T-helper 1 cell (primary cell): ENCODE measurements at places on chromosomes 7 and 10.

DNA sequence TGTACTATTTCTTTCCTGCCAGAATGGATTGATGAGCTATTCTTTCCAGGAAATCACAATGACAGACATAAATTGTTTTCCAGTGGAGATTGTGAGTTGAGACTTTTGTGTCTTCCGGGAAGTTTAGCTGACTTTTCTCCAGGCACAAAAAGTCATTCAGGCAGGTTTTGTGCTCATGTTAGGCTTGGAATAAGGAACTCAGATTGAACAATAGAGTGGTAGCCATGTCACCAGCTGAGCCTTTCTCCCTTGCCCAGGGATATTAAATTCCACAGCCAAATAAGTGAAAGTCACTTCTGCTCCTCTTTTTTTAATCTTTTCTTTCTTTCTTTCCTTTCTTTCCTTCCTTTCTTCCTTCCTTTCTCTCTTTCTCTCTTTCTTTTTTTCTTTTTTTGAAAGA is 559.6 kb downstream of the GALNT17 start:
- DNase-seq, result no peak

DNA sequence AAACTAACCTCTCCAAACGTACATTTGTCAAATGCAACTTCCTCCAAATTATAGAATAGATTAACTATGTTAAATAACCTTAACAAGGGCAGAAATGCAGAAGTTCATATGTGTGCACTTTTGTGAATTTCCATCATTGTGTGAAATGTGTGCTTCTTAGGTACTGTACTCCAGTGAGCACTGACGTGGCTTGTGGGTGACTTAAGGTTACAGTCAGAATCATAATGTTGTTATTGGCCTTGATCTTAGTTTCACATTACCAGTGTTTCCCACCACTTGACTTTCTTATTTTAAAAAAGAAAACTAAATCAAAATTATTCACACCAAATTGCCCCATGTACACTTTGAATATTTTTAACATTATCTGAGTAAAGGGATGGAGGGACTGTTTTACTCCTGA is 155.1 kb upstream of the FZD8 start:
- DNase-seq, result no peak

DNA sequence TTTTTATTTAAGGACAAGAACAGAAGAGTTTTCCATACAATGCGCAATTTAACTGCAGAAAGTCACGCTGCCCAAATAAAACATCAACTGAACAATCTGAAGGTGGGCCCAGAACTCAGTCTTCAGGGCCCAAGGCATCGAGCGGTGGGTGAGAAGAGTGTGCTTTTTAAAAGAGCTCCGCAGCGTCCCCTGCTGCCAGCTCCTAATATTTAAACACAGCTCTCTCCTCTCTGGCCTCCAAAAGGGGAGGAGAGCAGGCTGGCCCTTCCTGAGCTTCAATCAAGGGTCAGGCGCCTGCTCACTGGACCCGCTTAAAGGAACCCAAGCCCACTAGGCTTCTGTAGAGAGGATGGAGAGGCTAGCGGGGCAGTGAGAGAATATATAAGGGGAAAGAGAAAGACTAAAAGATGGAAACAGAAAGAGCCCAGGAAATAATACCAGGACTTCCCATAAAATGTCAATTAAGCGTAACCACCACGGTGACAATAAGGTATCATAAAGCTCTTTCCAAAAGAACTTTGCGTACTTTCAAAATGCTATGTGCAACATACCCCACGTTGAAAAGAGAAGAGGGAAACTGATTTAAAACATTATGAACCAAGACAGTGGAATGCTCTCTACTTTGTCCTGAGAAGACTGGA is 2.8 kb downstream of the FAM53B start:
- DNase-seq, result peak; percentile 39

GRCh38 chr7:100572949-100573675 is 588 bp downstream of the SAP25 start:
- no peak for DNase-seq

DNA sequence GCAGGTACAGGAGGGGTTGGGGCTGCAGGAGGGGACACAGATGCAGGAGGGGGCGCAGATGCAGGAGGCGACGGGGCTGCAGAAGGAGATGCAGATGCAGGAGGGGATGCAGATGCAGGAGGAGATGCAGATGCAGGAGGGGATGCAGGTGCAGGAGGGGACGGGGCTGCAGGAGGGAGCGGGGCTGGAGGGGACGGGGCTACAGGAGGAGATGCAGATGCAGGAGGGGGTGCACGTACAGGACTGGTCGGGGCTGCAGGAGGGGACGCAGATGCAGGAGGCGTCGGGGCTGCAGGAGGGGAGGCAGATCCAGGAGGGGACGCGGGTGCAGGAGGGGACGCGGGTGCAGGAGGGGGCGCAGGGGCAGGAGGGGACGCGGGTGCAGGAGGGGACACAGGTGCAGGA is 66.5 kb downstream of the VWA2 start:
- DNase-seq, result no peak

DNA sequence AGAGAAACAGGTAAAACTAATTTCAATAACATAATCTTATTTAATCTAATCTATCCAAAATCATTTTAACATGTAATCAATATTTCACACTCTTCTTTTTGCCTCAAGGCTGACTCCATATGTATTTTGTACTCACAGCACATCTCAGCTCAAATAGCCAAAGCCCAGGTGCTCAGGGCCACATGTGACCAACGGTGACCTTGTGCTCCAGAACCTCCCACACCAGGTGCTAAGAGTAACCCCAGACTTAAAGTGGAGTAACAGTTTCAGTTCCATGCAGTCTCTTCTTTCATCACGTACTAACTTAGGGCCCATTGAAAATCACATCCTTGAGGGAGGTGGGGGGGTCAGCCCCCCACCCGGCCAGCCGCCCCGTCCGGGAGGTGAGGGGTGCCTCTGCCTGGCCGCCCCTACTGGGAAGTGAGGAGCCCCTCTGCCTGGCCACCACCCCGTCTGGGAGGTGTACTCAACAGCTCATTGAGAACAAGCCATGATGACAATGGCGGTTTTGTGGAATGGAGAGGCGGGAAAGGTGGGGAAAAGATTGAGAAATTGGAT is 47.3 kb downstream of the NCAPG2 start:
- DNase-seq, result no peak

- DNase-seq, result no peak
Measured at GRCh38 chr7:22885797-22886261, 63.2 kb upstream of the TOMM7 start.

DNA sequence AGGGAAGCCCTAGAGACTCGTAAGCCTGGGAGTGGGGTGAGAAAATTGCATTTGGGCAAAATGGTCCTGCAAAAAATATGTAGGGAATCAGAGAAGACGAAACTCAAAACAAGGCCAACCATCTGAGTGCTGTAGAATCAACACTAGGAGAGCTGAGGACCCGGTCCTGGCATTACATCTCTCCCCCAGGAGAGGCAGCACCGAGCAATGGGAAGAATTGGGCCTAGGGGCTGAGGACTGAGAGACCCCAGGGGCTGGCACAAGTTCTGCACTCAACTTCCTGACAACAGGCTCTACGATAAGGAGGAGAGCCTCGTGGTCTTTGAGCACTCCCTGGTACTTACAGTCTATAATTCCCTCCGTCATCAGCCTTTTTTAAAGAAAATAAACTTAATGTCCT is 47.6 kb downstream of the BPGM start:
- DNase-seq, result no peak

- no peak for DNase-seq
Measured at GRCh38 chr7:28269700-28270361, 89.2 kb upstream of the JAZF1 start.

- DNase-seq, result no peak
Measured at GRCh38 chr7:157479326-157479725, 142.5 kb downstream of the DNAJB6 start.

- DNase-seq, result no peak
Measured at GRCh38 chr10:120989996-120990598, 138.9 kb downstream of the WDR11 start.

DNA sequence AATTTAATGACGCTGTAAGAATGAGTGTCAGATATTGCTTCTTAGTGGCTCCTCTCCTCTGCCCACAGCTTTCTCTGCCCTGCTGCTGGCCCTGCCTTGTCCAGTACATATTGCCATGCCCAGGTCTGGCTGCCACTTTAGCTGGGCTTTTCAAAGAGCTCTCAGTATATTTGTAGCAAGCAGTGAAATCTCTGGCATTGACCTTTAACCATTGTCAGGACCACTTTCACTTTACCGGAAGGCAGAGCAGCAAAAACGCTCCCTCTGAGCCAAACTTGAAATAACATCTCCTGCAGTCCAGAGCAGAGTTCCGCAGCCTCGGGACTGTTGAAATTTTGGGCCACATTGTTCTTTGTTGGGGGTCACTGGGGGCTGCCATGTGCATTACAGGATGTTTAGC is 13.8 kb downstream of the PDSS1 start:
- DNase-seq, result no peak

DNA sequence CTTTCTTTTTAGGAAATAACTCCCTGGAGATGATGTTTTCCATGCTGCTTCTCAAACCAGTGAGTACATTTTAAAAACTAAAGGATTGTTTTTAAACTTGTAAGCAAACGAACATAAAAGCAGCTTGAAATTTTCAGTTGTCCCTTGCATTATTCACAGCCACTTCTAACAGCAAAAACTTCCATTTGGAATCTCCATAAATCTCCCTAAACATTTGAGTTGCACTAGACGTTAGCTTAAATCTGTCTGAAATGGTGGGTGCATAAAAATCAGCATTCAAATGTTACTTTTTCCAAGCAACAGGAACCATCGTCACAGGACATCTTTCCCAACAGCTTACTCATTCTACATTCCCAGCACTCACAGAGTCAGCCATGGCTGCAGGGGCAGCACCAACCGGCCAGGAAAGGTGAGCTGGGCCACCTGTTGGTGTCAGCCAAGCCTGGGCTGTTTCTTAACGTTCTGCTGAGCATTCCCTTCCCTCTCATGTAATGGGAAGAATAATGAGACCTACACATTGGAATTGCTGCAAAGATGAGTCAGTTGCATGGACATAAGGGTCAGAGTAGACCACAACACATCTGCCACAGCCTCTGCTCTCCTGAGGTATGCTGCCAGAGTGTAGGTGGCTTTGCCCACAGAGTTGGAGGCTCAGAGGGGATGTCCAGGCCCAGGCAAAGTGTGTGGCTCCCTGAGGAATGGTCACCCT is 163.2 kb downstream of the TNS3 start:
- DNase-seq, result no peak

DNA sequence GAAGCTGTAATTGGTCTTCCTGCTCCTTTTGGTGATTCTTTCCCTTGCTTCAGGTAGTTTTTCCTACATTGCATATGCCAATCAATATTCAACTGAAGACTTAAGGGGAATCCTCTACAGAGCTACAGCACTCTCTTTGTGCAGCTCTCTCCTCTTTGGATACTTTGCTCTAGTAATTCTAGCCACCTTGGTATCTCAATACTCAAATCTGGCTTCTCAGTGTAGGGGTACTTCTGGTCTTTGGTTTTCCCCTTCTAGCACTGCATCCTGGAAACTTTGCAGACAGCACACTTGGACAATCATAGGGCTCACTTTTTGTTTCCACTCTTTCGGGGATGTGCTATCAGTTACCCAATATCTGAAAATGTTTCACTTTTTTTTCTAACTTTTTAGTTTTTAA is 9.9 kb downstream of the PHTF2 start:
- DNase-seq, result no peak

DNA sequence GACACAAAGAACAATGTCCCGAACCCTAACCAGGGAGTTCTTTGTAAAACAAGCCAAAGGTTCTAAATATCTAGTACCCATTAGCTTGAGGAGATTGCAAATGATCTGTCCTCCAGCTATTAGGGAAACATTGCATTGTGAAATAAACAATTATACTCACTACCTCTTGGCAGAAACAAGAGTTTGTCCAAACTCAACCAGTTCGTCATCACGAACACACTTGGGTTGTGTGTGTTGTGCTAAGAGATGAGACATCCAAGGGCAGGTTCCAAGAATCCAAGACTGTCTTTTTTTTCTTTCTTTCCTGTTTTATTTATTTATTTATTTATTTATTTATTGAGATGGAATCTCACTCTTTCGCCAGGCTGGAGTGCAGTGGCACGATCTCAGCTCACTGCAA is 793.1 kb upstream of the AUTS2 start:
- no peak for DNase-seq

- DNase-seq, result no peak
Measured at GRCh38 chr7:6284461-6285360, 12.3 kb upstream of the CYTH3 start.

GRCh38 chr7:4054158-4054557 is 627.9 kb upstream of the FOXK1 start:
- DNase-seq, result no peak

DNA sequence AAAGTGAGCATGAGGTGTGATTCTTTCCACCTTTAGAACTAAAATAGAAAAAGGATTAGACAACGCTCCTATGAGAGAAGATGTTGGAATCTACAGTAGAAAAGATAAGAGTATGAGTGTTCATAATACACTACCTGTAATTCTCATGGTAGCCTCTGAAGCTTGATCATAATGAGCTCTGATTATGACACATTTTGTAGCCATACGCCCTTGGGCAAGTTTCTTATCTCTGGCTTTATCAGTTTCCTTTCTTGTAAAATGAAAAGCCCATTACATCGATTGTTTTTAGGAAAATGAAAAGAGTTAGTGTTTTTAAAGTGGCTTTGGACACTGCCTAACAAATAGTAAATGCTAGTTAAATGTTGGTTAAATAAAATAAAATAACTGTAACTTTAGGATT is 22.4 kb upstream of the PRSS58 start:
- no peak for DNase-seq

DNA sequence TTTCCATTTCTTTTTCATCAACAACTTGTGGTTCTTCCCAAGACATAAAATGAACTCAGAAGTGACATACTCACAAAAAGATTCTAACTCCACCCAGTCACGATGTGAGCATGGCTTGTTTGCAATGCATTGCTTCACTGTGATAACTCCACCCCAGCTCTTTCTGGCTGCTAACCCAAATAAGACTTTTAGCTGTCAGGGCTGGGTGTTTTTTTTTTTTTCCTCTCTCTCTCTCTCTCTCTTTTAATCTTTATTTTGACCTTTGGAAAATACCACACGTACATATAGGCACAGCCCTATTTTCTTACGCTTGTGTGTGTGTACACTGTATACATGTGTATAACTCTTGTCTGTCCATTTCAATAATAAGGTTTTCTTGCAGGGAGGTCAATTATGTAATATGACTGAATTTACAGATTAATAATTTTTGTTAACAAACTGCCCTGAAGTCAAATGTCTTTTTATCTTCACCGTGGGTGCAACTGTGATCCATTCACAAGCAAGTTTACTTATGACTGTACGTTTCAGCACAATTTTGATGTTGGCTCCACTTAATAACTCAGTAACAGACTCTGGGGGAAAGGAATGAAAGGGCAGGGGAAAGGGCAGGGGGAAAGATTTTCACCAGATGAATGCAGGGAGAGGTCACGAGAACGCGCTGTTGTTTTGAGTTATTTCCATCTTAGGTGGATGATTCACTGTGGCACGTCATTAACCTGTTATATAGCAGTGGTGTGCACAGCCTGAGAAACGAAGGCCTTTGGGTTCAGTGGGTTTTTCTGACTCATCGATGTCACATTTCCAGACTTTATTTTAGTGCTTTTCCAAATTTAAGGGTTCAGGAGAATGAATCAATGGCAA is 49.1 kb downstream of the APBB1IP start:
- peak; percentile 79 for DNase-seq

GRCh38 chr7:107874605-107875446 is 16.2 kb upstream of the DLD start:
- DNase-seq, result peak; percentile 24
